Psoas muscle (tissue), 8 donors: ENCODE measurements at places on chromosomes 2 and 18. TPM values are rescaled to one million over a fixed set of nuclear protein-coding genes. Genes with fewer than 3 reads are reported as not detected.

GRCh38 chr18:74314759-74315463, 728 bp upstream of the C18orf63 start:
- DNase-seq, result no peak

DNA sequence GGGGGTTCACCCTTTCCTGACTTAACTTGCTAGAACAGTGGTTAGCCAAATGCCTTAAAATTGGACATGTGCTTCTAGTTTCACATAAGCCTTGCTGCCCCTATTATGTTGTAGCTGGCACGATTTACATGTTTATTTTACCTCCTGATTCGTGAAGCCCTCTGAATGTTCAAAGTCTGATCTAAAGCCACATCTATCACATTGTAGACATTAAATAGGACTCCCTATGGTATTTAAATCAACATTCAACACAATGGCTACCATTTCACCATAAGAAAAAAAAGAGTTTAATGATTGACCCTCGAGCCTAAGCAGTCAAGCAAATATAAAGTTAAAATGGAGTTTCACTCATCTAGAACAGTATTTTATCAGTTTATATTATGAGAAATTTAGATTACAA, 151.5 kb downstream of the GULP1 start:
- DNase-seq, result no peak

GRCh38 chr2:26035090-26035743, 1.3 kb downstream of the RAB10 start:
- DNase-seq, result no peak

DNA sequence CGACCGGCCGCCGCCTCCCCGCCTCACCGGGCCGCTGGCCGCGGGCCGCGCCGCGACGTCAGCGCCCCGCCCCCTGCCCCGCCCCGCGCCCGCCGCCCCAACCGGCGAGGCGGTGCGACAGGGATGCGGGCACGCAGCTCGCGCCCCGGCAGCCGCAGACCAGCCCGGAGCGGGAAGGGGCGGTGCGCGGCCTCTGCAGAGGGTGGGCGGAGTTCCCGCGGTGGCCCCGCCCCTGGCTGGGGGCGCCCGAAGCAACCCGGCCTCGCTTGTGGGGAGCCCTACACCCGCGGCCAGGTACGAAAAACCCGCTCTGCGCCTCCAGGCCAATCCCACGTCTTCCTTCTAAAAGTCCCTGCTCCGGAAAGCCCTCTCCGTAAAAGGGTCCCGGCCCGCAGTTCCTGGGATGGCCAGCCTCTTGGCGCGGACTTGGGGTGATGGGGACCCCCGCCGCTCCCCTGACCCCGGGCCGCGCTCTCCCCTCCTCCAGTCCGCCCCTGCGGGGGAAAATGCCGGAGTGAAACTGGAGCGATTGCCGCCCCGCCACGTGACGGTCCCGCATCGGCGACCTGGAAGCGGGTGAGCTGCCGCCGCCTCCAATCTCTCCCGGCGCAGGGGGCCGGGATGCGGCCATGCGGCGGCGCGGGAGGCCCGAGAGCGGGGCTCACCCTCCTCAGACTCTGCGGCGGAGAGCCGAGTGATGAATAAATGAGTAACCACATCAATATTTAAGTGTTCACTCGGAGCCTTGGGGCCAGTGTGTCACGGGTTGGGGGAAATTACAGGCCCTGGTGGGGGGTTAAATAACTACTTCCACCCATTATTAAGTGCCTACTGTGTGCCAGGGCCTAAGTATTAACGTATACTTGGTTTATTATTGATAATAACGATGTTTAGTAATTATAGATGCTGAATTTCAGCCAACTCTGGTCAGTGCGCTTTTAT, at the start of gene RAB11FIP5:
RAB11FIP5 (minus strand) TSS at position 36 of the 942 bp plus-strand sequence. CDS start 171 bp downstream, outside the sequence.
- DNase-seq, result peak; percentile 81

DNA sequence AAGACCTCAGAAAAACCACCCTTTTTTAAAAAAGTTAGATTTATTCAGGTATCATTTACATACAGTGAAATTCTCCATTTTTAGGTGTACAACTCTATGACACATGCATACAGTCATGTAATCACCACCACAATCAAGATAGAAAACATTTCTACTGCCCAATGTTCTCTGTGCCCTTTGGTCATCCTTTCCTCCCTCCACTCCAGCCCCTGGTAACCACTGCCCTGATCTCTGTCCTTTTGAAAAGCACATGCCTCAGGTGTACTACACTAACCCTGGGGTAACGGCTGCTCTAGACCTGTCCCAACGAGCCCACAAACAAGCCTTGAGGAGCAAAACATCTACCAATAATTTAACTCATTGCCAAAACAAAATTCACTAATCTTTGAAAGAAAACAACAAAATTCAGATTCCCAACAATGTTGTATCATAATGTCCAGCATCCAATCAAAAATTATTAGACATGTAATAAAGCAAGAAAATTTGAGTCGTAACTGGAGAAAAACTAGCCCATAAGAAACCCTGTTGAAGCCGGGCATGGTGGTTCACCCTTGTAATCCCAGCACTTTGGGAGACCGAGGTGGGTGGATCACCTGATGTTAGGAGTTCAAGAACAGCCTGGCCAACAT, 25.9 kb upstream of the KLF11 start:
- DNase-seq, result no peak

GRCh38 chr2:190916829-190917228, 36.2 kb downstream of the GLS start:
- DNase-seq, result no peak

- DNase-seq, result no peak
These were observed 259.8 kb upstream of the CXCR4 start for GRCh38 chr2:136377423-136378382.

- DNase-seq, result no peak
These were observed 155.0 kb downstream of the EIPR1 start for GRCh38 chr2:3222636-3223035.

Gene KHK
- 1.5 TPM for total RNA-seq

Gene GKN2
- total RNA-seq, result not detected

Gene RESP18
- total RNA-seq, result not detected
